ENCODE measurements at places on chromosomes 4 and X.
A peak's percentile ranks its signal among the peaks of the same experiment; 100 is the strongest.

DNA sequence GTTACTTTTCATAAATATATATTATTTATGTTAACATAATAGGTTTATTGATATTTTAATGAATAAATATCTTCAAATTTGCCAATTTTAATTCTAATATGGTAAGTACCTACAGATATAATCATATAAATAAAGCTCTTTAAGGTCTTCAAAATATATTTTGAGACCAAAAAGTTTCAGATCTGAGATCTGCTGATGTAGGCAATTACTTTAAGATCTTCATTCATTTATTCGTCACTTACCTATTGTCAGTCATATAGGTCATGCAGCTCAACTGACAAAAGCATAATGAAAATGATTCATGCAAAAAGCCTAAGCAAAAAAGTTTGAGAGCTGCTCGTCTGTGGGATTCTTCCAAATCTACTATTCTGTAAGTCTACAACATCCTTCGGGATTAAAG, 64.8 kb downstream of the AFAP1 start:
- DNase-seq, result no peak

GRCh38 chrX:19566359-19567222, 51.3 kb upstream of the MAP3K15 start:
- DNase-seq, result no peak

GRCh38 chrX:138866643-138867042, 155.1 kb upstream of the FGF13 start:
- DNase-seq, result no peak

DNA sequence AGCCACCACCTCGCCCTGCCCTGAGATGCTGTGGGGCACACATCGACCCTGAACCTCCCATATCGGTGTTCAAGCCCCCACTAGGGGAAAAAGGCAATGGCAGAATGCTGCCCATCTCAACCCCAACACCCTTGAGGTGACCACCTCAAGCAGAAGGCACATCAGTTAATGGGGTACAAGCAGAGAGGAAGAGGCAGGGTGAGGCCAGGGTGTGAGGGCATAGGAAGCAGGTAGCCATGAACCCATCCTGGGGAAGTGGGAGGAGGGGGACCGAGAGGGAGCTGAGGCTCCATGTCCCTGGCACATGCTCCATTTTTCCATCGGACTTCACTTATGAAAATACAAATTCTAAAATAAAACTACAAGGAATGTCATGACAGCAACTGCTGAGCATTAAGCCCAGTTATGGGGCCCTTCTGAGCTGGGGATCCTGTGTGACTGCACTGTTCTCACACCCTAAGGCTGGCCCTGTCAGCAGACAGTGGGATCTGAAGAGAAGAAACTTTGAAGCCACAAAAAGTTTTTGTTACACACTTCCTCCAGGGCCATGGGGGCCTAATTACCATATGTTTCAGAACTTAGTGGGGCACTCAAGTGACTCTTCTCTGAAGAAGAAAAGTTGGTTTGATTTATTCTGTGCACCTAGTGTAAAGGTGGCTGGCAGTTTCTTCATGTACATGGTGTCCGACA, 68.2 kb upstream of the FAM241A start:
- no peak for DNase-seq

DNA sequence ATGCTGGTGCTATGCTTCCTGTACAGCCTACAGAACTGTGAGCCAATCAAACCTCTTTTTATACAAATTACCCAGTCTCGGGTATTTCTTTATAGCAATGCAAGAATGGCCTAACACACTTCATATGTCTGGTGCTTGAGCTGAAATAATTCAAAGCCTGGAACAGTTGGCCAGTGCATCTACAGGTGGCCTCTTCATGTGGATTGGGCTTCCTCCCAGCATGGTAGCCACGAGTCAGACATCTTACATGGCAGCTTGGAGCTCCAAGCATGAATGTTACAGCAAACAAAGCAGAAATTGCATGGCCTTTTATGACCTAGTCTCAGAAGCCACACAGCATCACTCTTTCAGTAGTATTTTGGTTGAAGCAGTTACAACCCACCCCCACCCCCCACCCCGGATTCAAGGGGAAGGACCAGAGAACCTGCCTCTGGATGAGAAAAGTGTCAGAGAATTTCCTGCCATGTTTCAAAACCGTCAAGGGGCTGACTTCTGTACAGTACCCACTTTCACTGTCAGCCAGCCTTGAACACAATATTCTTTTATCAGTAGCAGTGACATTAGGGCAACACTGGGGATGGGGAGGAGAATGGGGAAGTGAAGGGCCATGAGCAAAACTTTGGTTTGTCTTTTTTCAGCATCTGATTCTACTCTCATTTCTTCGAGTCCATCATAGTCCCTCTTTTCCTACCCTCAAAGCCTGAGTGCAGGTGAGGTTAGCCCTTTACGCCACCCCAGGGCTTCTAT, 368.7 kb downstream of the BCOR start:
- no peak for DNase-seq

- no peak for DNase-seq
Measured at GRCh38 chr4:137545461-137545861, 13.2 kb upstream of the PCDH18 start.

GRCh38 chr4:2651546-2651945, 104.6 kb downstream of the TNIP2 start:
- DNase-seq, result no peak

DNA sequence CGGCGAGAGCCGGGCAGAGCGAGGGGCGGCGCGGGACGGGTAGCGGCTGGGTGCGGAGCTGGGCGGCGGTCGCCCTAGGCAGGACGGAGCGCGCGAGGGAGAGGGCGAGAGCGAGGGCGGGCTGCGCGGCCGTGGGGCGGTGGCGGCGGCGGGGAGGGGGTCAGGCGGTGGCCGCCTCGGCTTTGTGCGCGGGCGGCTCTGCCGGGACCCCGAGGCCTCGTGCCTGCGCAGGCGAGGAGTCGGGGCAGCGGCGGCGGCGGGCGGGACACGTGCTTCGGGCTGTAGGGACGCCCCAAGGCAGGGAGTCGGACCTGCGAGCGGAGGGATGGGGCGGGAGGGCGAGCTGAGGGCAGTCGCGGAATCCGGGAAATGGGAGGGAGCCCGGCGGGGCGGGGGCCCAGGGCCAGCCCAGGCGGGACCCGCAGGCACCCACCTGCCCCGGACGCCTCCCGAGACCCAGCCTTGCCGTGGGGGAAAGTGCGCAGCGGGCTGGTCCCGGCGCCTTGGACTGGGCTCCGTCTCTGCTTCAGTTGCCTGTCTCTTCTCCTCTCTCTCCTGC, 465 bp downstream of the BMPR1B start:
- peak; percentile 21 for DNase-seq

All from right lung (tissue), 10 donors.